Pericardium fibroblast (primary cell): ENCODE measurements at places on chromosomes 11 and 22. TPM values are rescaled to one million over a fixed set of nuclear protein-coding genes. Genes with fewer than 3 reads are reported as not detected.

GLB1L2 gene
- total RNA-seq: 0.51 and 0.70 TPM in 2 replicates

BIRC2 gene
- 34.8 and 43.6 TPM in 2 replicates for total RNA-seq

TLCD5 gene
- 3.0 and 6.6 TPM in 2 replicates for total RNA-seq

MS4A12 gene
- total RNA-seq: not detected in 2 replicates

CTSD gene
- 453 and 464 TPM in 2 replicates for total RNA-seq

ABCC8 gene
- not detected in 2 replicates for total RNA-seq

C11orf86 gene
- total RNA-seq: not detected in 2 replicates

NR1H3 gene
- 27.4 and 29.6 TPM in 2 replicates for total RNA-seq

WBP2NL gene
- not detected in 2 replicates for total RNA-seq

NXPE4 gene
- total RNA-seq: not detected in 2 replicates

CEP126 gene
- total RNA-seq: 0.93 and 1.5 TPM in 2 replicates

IGLL1 gene
- total RNA-seq: not detected in 2 replicates

LMO2 gene
- total RNA-seq: 0.51 and 2.6 TPM in 2 replicates

STK33 gene
- total RNA-seq: 0.43 and 1.4 TPM in 2 replicates

NLRP6 gene
- not detected in 2 replicates for total RNA-seq

KRTAP5-2 gene
- total RNA-seq: not detected in 2 replicates

USP35 gene
- 7.1 and 8.5 TPM in 2 replicates for total RNA-seq

THYN1 gene
- 27.7 and 45.9 TPM in 2 replicates for total RNA-seq

OR4A16 gene
- total RNA-seq: not detected in 2 replicates

ZNF280B gene
- 1.2 and 1.7 TPM in 2 replicates for total RNA-seq

C11orf91 gene
- total RNA-seq: not detected in 2 replicates

B3GAT1 gene
- not detected in 2 replicates for total RNA-seq

TPBGL gene
- total RNA-seq: under 0.01 and 0.51 TPM in 2 replicates

MS4A4E gene
- not detected in 2 replicates for total RNA-seq

LDHAL6A gene
- total RNA-seq: not detected in 2 replicates

RCOR2 gene
- 7.8 and 8.4 TPM in 2 replicates for total RNA-seq

DEFB131B gene
- not detected in 2 replicates for total RNA-seq
